ENCODE measurements at places on chromosomes 5 and 9.

DNA sequence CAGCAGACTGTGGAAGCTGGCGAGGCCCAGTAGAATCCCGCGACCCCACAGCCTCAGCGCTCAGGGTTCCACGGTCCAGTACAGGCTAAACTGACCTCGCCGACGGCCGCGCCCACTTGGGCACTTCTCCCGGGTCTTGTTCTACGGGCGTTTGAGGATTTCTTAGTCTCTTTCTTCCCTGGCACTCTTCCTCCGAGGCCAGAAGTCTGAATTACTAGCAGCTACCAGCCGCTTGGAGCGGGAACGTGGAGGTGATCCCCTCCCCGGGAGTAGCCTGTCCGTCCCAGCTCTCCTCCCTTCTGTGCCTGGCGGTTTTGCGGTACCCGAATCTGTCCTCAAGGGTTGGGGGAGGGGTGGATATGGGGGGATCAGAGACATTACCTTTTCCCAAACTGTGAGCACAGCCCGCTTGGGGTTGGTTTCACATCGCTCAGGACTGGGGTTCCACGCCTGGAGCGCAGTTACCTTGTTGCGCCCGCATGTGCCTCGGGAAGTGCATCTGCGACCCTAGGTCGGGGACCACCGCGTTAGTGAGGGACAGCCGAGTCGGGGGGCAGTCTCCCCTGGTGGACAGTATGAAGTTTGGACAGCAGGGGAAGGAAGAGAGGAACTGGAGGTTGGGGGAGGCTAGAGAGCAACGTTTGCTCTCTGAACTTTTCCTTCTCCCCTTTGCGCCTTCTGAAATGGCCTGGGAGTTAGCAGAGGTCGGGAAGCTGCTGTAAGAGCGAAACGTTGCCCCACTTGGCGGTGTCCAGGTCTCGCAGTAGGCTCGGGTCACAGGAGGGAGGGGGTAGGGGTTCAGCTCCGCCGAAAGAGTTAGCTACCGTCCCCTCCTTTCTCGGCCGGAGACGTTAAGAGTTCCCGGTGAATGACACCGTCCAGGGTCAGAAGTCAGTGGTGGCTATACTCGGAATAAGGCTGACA is 190.8 kb downstream of the MEF2C start:
- no peak for DNase-seq

DNA sequence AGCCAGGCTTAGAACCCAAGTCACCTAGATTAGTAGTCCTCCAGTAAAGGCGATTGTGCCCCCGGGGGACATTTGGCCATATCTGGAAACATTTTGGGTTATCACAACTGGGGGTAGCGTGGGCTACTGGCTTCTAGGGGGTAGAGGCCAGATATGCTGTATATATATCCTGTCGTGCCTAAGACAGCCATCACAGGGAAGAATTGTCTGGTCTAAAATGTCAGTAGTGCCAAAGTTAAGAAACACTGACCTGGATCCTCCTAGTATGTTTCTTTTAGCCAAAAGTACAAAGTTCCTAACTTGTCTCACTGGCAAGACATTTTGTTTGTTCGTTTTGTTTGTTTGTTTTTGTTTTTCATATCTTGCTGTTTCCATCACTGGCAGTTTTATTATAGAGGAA is 13.8 kb downstream of the RABEPK start:
- no peak for DNase-seq

GRCh38 chr9:6449645-6450044 is 36.6 kb downstream of the UHRF2 start:
- no peak for DNase-seq

DNA sequence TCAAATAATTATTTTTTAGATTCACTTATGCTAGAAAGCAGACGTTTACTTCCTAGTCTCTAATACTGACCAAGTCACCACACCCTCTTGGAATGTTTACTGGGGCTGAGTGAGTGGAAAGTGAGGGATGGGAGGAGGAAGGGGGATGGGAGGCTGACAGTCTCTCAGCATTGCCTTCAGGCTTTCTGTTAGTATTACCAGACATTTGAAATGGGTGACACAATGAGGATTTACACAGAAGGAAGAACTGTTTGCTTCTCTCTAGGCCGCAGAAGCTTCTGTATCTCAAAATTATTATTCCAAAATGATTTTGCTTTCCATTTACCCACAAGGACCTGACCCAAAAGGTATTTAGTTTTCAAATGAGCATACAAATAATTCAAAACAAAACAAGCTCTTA is 232.8 kb upstream of the ZNF608 start:
- DNase-seq = no peak

DNA sequence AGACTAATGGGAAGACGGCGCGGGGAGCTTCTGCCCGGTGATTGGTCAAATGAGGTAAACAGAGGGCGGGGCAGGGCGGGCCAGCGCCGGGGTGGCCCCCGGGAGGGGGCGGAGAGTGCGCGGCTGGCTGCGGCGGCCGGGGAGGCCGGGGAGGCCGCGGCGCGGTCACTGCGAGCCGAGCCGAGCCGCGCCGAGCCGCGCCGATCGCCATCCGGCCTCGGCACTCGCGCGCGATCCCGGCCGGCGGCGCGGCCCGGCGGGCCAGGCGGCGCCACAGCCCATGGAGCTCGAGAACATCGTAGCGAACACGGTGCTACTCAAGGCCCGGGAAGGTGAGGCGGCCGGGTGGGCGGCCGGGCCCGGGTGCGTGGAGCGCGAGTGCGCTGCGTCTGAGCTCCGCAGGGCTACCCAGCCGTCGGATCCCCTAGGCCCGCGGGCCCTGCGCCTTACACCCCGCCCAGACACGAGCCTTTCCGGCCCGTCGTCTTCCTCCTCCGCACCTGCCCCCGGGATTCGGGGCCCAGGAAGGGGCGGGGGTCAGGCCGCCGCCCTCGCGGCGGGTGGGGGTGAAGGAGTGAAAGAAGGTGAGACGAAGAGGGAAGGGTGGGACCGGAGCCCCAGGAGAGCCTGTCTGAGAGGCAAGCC is at the start of gene GRK6:
TSS of gene GRK6 (plus strand) at position 111 of the 645 bp plus-strand sequence. CDS start at position 281, 170 bp downstream.
- DNase-seq = no peak

GRCh38 chr9:18778846-18779245 is 254.2 kb downstream of the SAXO1 start:
- no peak for DNase-seq

DNA sequence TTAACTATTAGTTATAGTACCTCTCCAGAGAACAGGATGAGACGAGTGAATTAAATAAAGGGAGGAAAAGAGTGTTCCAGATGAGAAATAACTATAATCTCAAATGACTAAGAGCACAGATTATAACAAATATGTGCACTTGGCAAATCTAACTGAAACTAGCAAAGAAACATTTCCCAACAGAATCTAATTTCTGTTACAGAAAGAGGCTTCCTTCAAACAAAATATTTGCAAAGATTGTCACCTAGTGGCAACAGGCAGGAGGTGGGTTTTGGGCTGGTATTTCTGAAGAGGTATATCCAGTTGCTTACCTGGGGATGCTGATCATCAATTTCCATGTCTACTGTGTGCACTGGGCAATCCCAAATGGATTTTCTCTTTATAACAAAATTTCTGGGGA is 5.6 kb upstream of the SPDL1 start:
- DNase-seq = peak; percentile 42

GRCh38 chr5:106862450-106863193 is 808.1 kb downstream of the EFNA5 start:
- DNase-seq = no peak

DNA sequence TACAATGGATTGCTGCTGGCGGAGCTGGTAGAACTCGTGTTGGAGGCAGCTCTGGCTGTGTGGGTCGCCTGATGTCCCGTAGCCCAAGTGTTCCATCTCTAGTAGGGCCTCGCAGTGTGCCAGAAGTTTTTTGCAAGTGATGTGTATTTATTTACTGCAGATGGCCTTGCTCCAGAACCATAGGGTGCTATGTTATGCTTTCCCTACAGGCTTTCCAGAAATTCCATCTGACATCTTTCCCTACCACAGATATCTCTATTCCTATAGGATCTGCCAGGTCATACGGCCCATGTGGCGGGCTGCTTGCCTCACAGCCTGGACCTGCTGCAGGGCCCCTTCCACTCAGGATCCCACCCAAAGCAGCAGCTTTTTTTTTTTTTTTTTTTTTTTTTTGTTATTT is 16.9 kb downstream of the ADAMTSL2 start:
- no peak for DNase-seq

DNA sequence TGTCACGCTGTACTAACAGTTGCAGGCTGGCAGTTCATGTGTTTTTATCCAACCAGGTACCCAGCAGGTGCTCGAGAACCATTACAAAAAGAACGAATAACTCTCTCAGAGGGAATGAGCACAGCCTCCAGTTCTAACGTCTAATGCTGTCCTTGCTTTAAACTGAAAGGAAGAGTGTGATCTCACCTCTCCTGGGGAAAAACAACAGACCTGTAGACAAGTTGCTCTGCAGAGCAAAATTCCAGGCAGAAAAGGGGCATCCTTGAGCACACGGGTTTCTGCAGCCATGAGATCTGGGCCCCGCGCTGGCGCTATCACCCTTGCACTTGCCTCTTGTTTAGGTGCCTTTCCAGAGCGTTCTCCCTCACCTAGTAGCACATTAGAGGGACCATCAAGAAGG is 92.5 kb upstream of the DNAH5 start:
- no peak for DNase-seq

DNA sequence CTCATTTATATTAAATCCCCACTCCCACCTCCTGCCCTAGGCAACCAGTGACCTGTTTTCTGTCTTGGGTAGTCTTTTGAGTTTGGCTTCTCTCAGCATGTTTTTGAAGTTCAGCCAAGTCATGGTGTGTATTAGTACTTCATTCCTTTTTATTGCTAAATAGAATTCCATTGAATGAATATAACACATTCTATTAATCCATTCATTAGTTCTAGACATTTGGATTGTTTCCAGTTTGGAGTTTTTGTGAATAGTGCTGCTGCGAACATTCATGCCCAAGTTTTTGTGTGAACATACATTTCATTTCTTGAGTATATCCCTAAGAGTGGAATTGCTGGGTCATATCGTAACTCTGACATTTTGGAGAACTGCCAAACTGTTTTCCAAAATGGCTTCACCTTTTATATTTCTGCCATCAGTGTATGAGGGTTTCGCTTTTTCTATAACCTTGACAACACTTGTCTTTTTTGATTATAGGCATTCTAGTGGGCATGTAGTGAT is 2.7 kb downstream of the ZNF346 start:
- no peak for DNase-seq
